ENCODE measurements at places on chromosomes 12 and 14. TPM values are rescaled to one million over a fixed set of nuclear protein-coding genes. Genes with fewer than 3 reads are reported as not detected.

DNA sequence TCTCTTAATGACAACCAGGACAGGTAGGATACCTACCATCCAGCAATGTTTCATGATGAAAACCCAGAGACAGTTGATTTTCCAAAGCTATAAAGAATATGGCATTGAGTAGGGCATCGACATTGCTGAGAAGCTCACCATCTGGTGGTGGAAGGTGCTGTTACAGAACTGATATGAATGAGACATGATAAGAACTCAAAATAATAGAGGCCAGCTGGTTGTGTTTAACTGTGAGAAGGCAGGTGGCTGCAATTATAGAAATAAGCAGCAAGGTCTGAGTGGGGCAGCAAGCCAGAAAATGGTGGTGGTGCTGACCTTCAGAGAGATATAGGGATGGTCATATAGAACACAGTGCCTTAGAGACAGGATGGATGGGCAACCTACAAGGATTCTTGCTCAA is 449.7 kb downstream of the BTG1 start:
- DNase-seq = no peak

GRCh38 chr12:109542876-109543275 is 30.4 kb downstream of the MMAB start:
- no peak for DNase-seq

- no peak for DNase-seq
These were observed 12.4 kb downstream of the L2HGDH start for GRCh38 chr14:50299585-50299984.

- no peak for DNase-seq
These were observed 4.9 kb upstream of the DYNLL1 start for GRCh38 chr12:120490833-120491512.

VDR gene
- 0.48 TPM for total RNA-seq

DNA sequence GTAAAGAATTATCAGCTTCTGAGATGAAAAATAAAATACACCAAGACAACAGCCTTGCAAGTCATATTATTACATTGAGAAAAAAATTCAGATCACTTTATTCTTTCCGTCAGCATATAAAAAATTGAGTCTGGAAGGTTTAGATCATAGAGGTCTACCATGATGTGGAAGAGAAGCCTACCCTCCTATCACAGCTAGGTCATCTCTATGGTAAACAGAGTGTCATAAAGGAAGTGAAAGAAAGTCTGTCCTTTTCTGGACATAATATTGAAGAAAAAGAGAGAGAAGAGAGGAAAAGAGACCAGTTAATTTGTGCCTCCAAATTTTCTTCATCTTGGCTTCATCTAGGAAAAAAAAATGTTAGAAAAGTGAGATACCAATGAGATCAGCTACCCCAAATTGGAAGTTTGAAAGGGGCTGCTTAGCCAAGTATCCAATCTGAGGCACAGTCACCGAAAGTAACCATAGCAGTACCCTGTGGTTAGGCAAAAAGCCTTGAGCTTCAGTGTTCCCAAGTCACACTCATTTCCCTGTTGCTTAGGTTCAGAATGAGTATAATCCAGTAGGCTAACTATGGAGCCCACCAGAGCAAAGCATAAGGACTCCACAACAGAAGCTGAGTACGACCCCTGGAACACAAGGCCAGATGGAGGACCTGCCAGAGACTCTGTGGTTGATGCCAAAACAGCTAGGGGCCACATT is 38.1 kb downstream of the DUSP6 start:
- DNase-seq = no peak

PLEKHD1 gene
- total RNA-seq = not detected

DNA sequence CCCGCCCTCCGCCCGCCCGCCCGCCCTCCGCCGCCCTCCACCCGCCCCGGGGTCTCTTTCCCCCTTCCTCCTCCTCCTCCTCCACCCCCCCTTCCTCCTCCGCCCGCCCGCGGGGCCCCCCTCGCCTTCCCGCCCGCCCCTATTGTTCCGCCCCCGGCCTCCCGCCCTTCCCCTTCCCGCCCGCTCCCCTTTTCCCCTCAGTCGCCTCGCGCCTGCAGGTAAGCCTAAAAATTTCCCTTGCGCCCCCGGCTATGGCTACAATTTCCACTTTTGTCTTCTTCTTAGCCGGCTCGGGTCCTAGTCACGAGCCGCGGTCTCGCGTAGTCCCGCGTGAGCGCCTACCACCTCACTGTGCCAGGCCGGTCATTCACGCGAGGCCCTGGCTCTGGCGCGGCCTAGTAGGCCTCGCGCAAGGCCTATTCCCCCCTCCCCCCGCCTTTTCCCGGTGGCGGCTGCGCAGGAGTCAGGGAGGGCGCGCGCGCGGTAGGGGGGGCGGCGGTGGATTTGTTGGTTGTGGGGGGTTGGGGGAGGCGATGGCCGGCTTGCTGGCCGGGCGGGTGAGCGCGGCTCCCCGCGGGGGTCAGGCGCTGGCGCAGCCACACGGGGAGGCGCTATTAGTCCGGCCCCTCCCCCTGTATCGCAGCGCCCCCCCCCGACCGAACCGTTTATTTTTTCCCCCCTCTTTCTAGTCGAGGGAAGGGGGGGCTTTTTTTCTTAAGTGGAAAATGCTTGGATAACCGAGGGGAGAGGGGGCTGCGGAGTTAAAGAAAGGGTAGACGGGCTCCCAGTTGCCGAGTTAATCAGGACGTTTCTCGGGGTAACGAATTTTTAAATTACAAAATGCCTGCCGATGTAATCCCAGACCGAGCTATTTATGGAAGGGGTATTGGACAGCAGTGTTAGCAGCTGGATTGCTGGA is 516 bp downstream of the PCBP2 start:
- peak; percentile 89 for DNase-seq

MMP19 gene
- total RNA-seq = 0.31 TPM

DNA sequence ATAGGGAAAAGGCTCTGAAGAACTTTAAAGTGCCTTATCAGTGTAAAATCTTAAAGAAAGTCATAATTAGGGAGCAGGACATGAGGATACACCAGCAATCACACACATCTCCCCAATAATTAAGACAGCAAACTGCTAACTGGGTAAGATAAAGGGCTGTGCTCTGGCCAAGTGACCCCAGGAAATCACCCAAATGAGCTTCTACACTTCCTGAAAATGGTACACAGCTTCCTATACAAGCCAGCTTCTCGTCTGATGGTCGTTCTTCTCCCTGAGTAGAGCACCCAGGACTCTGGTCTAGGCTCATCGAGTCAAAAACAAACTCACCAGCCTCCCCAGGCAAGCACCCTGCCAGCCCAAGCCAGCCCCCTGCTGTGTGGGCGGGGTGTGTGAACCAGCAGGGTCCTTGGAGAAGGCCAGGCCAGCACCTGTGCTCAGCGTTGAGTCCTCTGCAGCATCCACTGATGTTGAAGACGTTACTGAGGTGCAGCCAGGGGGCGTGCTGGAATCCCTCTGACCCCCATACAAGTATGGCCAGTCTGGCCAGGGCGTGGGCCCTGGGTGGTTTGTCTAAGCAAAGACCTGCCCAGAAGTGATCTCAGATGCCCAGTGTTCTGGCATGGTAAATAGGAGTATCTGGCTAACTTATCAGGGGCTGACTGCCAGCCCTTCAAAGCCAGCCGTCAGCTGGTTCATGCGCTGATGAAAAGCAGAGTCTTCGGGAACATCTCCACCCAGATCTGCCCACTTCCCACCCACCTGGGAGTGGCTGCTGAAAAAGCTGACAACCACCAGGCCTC is 41.4 kb downstream of the ACTN1 start:
- peak; percentile 72 for DNase-seq

- DNase-seq = no peak
These were observed 2.0 kb downstream of the SYNE3 start for GRCh38 chr14:95514131-95515079.

DNA sequence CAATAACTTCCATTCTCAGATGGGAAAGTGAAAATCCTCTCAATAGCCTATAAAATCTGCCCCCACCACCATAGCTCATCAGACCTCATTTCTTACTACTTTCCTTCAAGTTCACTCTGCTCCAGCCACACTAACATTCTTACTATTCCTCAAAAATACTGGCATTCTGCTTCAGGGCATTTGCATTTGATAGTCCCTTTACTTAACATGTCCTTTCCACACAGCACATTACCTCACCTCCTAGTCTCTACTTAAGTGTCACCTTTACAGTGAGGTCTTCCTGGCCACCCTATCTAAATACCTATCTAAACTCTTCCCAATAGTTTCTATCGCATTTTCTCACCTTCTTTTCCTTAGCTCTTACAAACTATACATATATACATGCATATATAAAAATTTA is 6.8 kb downstream of the EML5 start:
- no peak for DNase-seq

AQP2 gene
- not detected for total RNA-seq

DNA sequence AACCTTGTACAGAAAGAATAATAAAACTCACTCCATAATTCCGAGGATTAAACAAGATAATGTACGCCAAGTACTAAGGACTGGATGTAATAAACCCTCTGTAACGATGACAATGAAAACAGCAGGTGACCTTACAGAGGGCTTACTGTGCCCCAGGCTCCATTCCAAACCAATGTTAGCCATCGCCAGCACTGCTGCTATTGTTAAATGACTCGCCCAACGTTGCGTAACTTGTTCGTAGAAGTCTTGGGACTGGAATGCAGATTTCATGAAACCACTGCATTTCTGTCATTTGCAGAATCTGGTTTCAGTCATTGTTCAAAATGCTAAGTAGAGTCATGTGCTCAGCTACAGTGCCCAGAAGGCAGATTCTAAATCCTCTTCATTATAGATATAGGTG is 728 bp upstream of the STON2 start:
- DNase-seq = no peak

MIPOL1 gene
- total RNA-seq = 31.3 TPM

DNA sequence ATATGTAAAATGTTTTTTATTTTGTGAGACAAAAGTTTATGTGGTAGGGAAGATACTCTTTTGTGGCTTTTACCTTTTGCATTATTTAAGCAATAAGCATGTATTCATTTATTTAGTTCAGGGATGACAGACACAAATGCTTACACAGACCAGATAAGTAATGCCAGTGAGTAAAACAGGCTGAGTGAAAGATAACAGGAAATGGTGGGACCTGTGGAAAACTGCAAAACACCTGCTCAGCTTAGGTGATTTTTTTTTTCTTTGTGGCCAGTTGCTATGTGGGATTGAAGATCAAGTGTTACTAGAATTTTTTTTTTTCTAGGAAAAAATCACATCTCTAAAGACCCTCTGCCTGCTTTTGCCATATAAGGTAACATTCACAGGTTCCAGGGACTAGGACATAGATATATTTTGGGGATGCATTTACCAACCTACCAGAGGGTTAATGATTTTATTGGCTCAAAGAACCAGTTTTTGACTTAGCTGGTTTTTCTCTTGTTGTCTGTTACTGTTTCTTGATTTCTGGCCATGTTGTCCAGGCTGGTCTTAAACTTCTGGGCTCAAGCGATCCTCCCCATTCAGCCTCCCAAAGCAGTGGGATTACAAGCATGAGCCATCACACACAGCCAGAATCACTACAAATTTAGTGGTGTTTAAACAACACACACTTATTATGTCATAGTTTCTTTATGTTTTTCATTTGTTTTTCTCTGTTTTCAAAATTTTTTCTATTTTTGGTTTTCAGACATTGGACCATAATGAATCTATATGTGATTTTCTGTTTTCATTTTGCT is 9.8 kb downstream of the PSMA6 start:
- DNase-seq = no peak

GRCh38 chr12:115049614-115050013 is 365.6 kb upstream of the TBX3 start:
- no peak for DNase-seq

PROX2 gene
- not detected for total RNA-seq

P2RX7 gene
- 5.1 TPM for total RNA-seq

- peak; percentile 80 for DNase-seq
These were observed 51.0 kb downstream of the BMAL2 start for GRCh38 chr12:27383429-27384260.

TRHDE gene
- not detected for total RNA-seq

GRCh38 chr12:58701536-58701935 is 218.8 kb downstream of the LRIG3 start:
- no peak for DNase-seq

DNA sequence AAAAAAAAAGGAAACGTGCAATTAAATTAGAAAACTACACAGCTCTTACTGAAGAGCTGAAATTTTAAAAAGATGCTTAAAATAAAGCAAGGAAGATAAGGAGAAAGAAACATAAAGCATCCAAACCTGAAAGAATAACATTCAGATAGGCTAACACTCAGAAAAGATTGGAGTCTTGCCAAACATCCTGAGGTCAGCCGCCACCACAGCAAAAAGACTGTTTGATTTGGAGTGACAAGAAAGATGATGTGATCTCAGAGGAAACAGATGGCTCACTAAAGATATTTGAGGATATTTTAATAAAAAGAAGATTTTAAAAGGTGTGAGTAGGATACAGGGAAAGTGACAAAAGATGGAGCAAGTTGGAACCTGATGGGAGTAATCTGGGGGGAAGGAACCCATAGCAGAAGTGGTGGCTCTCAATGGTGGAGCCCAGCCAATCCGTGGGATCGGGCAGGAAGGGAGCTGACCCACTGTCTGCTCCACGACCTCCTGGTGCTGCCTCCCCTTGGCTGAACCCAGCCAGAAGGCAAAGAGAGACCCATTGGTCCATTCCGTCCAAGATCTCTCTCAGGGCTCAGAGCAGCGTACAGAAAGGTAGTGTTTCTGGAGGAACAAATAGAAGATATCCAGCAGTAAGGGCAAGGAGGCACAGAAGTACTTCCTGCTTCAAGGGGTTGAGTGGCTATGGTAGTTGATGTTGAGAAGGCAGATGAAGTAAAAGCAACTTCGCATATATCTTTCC is 469.6 kb downstream of the RGS6 start:
- no peak for DNase-seq

PPTC7 gene
- total RNA-seq = 15.2 TPM

GDF3 gene
- total RNA-seq = 4.1 TPM

- no peak for DNase-seq
These were observed 108.7 kb upstream of the MIS18BP1 start for GRCh38 chr14:45361727-45362126.

REM2 gene
- total RNA-seq = not detected

DNA sequence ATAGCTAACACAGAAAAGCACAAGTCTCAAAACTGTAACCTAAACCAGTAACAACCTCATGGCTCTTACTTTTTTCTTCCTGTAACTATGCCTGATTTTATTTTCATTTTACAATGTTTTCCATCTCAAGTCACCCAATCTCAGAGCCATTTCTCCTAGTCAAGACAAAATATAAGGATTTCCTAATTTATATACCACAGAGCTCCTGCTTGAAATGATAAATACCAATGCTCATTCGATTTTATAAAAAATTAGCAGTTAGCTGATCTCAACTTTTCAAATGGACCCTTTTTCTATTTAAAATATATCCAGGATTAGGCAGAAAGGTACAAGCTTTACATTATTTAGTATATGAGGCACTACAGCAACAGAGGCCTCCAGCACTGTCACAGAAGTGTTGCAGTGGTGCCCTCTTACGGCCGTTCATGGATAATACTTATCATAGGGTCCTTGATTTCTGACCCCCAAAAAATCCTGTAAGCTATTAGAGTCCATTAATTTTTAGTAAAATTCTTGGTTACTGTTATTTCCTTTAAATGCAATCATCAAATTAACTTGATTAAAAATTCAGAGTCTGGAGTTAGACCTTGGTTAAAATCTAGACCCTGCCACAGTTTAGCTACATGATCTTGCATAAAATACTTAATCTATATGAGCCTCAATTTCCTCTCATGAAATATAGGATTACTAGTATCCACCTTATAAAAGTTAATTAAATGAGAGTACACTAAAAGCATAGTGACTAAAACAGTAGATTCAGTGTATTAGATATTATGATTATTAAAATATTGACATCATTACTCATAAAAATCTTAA is 68.3 kb downstream of the SEC23A start:
- DNase-seq = peak; percentile 53

RTN1 gene
- 0.29 TPM for total RNA-seq

- no peak for DNase-seq
These were observed 58.5 kb upstream of the PLXNC1 start for GRCh38 chr12:94089891-94090290.

GRCh38 chr12:25744313-25744712 is 191.2 kb upstream of the LMNTD1 start:
- no peak for DNase-seq

OR4K1 gene
- total RNA-seq = not detected
